Stimulated activated CD8-positive, alpha-beta memory T cell treated with anti-CD3 and anti-CD28 coated beads, Interleukin-4, amount 100 ng/mL, for 24 hours (primary cell): ENCODE measurements at places on chromosomes 2 and 18.

DNA sequence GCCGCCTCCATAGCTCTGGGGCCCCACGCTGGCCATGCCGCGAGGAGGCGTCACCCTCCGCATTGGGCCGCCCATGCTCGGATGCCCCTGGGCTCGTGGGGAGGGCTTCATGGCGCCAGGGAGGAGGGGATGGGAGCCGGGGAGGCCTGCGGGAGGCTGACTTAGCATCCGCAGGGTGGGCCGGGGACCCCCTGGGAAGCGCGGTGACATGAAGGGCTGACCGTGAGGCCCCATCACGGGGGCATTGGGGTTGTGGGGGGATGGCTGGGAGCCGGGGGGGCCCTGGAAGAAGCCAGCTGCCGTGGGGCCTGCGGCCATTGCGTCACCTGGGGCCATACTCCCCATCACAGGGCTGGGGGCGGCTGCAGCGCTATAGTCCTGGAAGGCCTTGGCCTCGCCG lies 26.0 kb upstream of the ANKRD62 start:
- no peak for DNase-seq

DNA sequence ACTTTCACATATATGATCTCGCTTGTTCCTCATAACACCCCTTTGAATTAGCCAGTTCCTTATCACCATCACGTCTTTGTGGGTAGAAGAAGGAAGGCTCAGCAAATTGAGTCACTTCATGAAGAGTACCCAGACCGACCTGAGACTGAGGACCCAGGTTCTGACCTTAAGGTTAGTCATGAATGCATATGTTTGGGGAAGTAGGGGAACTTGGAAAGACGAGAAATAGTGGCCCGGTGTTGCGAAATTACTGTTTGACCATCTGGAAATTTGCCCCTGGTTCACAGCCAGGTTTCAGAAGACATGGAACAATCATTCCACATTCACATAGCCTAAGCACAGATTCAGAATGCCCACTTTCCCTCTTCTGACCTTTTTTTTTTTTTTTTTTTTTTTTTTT lies 59.8 kb downstream of the MEIS1 start:
- DNase-seq: no peak

DNA sequence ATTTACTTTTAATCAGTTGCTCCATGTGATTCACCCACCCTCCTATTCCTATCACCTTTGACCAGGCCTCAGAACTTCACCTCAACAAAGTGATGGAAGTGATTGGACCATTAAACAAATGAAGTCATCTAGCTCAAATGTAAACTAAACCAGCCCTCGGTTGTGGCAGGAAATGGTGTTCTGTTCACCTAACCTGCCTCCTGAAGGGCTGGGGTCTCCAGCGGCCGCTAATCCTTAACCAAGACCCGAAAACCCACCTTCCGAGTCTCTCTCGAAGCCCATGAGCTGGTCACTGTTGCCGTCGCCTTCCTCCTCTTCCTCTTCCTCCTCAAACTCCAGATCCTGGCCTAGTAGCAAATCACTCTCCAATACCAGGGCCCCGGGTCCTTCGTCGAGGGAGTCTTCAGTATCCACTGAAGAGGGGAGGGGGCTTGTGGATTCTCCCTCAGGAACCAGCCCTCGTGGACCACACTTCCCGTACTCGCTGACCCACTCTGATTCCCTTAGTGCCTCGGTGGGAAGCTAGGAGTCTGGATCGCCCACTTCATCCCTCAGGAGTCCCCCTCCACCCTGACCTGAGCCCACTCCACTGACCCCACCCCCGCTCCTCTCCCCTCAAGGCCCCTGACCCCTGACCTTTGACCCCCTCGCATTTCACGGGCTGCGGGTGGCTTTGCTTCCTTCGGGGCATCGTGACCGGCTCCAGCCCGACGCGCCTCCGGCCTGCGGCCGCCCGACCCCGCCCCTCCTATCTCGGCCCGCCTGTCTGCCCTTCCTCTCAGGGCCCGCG lies 503 bp downstream of the ZNF513 start:
- no peak for DNase-seq

DNA sequence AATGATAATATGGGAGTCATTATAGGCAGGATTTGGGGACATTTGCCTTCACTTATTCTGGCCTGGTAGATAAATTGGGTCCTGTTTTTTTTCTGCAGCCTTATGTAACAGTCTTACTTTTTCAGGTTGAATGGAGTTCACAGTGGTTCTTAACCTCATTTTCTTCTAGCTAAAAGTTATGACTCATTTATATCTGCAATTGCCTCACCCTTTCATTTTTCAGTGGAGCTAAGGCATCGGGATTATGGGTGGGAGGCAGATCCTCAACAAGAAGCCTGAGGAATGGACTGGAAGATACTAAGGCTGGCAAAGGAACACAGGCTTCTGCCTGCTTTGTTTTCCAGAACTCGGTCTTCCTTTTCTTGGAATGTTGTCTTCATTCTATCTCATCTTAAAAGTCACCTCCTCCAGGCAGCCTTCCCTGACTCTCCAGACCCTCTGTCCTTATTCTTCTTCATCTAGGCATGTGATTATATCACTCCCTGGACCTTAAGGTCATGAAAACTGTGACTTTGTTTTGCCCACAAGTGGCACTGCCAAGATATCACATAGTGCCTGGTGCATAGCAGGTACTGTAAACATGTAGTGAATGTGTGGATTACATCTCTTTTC lies 41.0 kb upstream of the ACSL3 start:
- no peak for DNase-seq

GRCh38 chr2:99644419-99644787 lies 154.6 kb upstream of the REV1 start:
- no peak for DNase-seq

DNA sequence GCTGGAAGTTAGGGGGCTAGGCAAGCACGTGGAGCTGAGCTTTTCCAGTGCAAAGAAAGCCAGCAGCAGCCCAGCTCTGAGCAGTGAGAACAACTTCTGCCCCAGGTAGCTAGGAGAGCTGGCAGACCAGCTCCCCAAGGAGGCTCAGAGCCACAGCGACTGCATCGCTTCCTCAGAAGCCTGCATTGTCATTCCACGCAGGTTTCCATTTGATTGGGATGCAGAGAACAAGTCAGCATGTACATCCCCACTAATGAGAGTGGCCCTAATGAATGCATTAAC lies 45.1 kb downstream of the C1QL2 start:
- DNase-seq: no peak

DNA sequence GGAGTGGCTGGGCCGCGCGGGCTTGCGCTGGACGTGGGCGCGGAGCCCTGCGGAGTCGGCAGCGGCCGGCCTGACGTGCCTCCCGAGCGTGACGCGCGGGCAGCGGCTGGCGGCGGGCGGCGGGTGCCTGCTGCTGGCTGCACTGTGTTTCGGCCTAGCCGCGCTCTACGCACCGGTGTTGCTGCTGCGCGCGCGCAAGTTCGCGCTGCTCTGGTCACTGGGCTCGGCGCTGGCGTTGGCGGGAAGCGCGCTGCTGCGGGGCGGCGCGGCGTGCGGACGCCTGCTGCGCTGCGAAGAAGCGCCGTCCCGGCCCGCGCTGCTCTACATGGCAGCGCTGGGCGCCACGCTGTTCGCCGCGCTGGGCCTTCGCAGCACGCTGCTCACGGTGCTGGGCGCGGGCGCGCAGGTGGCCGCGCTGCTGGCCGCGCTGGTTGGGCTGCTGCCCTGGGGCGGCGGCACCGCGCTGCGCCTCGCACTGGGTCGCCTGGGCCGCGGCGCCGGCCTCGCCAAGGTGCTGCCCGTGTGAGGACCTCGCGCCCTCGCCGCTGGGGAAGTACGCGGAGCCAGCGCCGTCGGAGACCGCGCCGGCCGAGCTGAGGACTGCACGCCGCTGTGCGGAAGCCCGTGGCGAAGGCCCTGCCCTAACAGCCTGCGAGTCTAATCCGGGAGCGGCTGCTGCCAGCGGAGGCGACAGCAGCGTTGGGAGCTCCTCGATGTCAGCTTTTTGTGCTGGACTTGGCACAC lies 526 bp downstream of the SFT2D3 start:
- DNase-seq: peak; percentile 63

- DNase-seq: no peak
These were observed 74.1 kb upstream of the EHBP1 start for GRCh38 chr2:62631160-62632085.

DNA sequence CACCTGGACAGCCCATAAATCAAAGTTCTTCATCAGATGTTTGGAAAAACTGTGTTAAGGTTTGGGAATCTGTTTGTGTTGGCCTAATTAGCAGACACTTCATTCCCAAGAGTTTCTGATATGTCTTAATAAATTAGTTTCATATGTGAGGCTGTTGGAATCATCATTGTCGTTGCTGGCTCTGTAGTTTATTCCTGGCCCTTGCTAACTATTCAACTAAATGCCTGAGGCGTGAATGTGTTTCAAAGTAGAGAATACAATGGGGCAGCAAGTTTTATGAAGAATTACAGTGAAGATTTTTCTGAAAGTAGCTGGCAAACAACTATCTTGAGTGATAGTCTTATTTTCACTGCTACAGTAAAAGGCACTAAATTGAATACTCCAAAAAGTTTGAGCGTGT lies 141.1 kb downstream of the PARD3B start:
- no peak for DNase-seq

DNA sequence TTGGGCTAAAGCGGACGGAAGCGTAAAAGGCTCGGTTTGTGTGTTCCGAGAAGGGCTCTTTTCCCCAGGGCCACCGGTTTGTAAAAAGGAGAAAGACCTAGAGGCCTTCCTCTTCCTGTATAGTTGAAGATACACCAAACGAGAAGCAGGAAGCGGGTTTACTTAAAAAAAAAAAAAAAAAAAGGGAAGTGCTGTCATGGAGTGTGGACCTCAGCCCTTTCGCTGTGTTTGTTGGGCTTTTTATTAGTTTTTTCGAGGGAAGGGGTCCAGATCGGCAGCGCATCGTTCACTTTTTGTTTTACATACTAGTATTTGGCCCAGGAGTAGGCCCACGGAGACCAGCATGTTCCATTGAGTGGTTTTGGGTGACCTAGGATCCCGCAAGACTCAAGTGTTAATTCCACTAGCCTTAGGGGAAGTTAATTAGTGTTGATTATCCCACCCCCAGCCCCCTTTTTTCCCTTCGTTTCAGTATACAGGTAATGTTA lies 676 bp downstream of the ACTR2 start:
- DNase-seq: no peak

DNA sequence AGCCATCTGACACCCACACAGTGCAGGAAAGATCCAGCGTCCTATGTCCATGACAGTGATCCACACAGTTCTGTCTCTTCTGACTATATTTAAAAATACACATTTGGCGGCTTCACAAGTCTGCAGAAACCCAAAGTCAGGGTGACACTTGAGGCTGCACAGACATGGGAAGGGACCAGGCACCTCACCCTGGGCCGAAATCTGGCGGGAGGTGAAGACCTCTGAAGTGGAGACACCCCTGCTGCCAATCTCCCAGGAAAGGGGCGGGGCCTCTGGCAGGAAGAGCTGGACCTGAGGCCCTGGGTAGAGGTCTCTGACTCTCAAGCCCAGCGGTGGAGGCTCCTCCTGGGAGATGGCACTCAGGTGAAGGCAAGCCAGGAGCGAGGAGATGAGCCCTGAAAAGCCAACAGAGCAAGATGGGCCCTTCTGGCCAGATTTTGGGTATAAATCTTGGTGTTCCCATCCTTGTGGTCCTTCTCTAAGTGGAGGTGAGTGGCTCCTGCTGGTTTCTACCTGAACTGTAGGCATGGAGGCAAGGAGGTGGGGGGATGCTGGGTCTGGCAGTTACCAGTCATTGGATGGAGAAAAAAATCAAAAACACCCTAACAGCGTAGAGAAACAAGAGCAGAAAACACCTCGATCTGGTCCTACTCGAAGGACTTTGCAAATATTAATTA lies 248.4 kb downstream of the HDAC4 start:
- no peak for DNase-seq

DNA sequence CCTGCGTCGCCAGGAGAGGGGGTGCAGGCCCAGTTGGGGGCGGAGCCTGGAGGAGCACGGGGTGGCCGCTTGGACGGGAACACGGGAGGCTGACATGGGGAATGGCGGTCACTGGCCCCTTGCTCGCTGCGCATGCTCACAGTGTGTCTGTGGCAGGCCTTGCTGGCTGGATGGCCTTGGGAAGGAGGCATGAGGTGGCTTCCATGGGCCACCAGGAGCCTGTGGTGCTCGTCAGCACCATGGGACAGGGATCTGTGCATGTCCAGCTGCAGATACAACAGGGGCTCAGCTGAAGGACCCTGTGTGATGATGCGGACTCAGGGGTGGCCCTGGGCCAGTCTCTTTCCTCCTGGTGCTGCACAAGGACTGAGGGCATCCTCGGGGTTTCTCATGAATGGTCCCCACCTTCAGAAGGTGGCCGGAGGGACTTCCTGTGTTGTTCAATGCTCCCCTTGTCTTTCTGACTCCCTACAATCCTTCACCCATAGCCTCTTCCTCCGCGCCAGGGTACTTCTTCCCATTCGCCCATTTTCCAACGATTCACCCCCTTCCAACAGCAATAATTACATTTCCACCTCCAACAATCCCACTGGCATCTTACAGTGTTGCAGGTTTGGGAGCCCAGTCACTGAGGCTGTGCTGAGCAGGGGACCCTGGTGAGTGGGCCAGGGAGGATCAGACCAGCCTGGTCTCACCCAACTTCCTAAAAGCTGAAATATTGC lies 3.4 kb upstream of the SP140L start:
- DNase-seq: no peak

- no peak for DNase-seq
These were observed 32.2 kb downstream of the ZNF532 start for GRCh38 chr18:58896734-58897508.

- no peak for DNase-seq
These were observed 78.6 kb downstream of the CALCRL start for GRCh38 chr2:187369471-187369870.

DNA sequence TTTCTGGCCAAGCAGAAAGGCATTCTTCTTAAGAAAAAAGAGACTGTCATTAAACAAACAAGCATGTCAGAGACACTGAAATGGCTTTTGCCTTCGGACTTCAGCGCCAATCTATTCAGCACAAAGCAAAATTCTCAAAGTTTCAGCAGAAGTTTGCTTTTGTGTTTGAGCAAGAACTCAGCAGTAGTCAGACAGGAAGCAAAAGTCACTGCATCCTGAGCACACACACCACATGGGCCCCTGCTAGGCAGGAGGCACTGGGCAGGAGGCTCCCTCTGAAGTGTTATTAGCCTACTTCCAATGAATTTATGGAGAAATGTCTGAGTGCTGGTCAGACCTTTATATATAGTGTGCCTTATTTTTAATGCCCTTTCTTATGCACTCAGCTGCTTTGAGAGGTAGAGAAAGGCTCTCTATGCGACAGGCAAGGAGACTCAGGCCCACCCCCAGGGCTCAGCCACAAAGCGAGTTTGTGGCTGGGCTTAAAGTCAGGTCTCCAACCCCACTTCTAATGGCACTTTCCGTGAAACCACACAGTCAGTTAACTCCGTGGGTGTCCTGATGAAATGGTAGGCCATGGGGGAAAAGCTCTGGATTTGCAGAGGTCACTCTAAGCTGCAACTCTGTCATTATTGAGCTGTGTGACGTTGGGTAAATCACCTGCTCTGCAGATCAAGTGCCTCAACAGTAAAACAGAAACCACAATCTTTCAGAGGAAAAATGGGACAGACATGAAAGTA lies 161.0 kb upstream of the TMEM200C start:
- DNase-seq: no peak

GRCh38 chr2:203949228-203949627 lies 12.7 kb downstream of the ICOS start:
- DNase-seq: no peak

- DNase-seq: no peak
These were observed 97.1 kb downstream of the USP40 start for GRCh38 chr2:233469261-233470010.

- no peak for DNase-seq
These were observed 248.6 kb downstream of the SP3 start for GRCh38 chr2:173716458-173717052.
